Kidney epithelial cell (primary cell): ENCODE measurements at places on chromosomes 11 and 22. TPM values are rescaled to one million over a fixed set of nuclear protein-coding genes. Genes with fewer than 3 reads are reported as not detected.

DNA sequence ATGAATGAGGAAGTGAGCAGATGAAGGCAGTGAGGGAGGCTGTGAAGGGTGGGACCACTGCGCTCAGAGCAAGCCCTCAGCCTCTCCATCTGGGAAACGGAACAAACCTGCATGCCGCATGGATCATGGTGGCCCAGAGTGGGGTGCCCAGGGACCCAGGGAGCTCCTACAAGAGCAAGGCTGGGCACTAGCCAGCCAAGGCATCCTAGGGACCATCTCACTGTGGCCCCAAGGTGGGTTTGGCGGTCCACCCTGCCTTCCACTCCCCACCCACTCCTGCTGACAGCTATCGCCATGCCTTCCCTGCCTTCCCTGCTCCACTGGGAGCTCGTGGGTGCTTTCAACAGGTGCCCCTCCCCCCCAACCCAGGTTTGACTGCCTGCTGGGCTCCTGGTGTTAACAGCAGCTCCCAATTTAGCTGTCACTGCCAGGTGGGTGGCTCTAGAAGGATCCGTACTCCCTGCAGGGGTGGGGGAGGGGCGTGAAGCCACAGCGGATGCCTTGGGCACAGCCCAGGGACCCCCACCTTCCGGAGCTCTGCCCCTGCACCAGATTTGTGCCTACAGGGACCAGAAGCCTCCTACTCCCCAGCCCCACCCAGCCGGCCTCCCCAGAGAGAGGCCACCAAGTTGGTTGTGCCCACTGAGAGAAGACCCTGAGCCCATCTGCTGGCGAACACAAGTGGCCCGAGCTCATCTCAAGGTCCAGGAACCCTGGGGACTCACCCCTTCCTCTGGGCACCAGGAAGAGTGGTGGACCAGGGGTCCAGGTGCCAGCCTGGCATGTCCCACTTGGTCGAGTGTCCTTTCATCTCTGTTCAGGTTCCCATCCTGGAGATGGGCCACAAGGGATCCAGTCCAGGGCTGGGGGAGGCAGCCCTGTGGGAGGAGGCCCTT, 29.7 kb upstream of the PRODH start:
- DNase-seq = no peak

DNA sequence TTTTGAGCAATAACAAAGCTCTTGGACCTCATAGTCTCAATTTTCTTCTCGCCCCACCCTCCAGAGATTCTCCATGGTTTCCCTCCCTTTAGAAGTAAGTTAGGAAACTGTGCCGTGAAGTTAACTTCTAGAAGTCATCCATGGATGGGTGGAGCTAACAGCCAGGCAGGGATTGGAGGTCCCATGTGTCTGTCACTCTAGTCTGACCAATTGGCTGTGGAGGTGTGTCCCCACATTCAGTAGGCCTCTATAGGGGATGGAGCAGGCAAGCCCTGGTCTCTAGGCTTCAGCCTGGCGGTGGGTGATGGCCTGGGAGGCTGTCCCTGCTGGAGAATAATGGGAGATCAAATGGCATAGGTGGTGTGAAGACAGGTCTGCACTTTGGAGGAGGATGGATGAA, 50.7 kb downstream of the TP53I11 start:
- no peak for DNase-seq

DNA sequence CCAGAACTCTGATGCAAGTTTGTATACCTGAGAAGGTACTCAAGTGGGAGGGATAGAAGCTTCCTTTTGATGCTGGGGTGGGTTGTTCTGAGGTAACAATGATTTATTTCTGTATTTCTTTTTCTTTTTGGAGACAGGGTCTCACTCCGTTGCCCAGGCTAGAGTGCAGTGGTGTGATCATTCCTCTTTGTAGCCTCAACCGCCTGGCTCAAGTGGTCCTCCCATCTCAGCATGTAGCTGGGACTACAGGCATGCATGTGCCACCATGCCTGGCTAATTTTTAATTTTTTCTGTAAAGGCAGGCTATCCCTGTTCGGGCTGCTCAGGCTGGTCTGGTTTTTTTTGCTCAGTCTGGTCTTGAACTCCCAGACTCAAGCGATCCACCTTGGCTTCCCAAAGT, 7.9 kb downstream of the KDM2A start:
- no peak for DNase-seq

GRCh38 chr22:45640941-45641621, 30.6 kb upstream of the ATXN10 start:
- DNase-seq = no peak

- no peak for DNase-seq
Observed at GRCh38 chr11:117830072-117830471, 5.5 kb upstream of the FXYD2 start.

GRCh38 chr11:2149864-2150847, 10.9 kb downstream of the INS start:
- no peak for DNase-seq

GRCh38 chr11:21963013-21963412, 229.9 kb upstream of the ANO5 start:
- no peak for DNase-seq

- DNase-seq = no peak
Observed at GRCh38 chr11:102981324-102981910, 25.9 kb upstream of the MMP13 start.

- no peak for DNase-seq
Observed at GRCh38 chr22:35928285-35928798, 100.3 kb downstream of the RBFOX2 start.

DNA sequence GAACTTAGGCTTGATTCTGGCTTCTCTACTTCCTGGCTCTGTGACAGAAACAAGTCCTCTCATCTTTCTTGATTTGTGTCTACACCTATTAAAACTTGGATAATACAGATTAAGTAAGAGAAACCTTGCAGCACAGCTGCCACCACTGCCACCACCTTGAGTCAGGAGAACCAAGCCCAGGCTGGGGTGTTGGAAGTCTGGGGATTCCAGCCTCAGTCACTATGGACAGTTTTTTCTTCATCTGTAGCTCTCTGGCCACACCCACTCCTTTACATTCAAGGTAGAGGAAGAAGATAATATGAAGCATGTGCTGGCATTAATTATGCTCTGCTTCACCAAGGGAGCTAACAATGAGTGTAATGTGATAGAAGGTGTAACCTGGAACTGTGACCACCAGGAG, 75.7 kb downstream of the RELT start:
- no peak for DNase-seq

GRCh38 chr11:64778223-64778472, 194 bp downstream of the SF1 start:
- no peak for DNase-seq

DNA sequence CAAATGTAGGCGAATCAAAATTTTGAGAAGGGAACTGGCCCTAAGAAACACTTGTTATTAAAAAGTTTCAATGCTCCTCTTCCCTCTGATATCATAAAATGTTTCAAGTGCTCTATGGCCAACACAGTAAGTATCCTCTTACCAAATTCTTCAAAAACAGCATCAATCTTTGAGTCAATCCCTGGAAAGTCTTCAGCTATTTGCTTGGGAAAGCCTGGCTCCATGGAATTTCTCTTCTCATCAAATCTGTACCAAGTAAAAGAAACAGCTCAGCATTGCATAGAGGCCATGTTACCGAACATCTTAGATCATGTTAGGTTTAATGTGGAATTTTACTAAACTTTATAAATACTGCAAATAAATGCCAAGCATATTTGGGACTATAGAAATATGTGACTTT, 6.3 kb downstream of the MMP3 start:
- no peak for DNase-seq

The NAALAD2 gene
- 0.27 and 0.88 TPM in 2 replicates for total RNA-seq

The SCUBE2 gene
- total RNA-seq = 0.89 and 1.3 TPM in 2 replicates

The MYBPC3 gene
- total RNA-seq = not detected in 2 replicates
